ENCODE measurements at places on chromosomes 13 and 19.

DNA sequence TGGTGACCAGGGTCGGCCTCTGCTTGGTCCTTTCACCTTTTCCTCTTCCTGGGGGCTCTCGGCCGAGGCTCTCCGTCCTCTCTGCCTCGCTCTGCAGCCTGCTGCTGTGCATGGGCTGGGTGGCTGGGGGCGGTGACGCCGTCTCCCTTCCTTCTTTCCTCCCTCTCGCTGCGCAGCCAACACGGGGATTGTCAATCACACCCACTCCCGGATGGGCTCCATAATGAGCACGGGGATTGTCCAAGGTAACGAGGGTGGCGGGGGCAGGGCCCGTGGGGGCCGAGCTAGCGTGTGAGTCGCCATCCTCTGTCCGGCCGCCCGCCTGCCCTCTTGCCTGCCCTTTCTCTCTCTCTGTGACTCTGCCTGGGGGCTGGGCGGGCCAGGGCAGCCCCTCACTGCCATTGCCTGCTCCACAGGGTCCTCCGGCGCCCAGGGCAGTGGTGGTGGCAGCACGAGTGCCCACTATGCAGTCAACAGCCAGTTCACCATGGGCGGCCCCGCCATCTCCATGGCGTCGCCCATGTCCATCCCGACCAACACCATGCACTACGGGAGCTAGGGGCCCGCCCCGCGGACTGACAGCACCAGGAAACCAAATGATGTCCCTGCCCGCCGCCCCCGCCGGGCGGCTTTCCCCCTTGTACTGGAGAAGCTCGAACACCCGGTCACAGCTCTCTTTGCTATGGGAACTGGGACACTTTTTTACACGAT lies 7.1 kb downstream of the YIPF2 start:
- no peak for DNase-seq

GRCh38 chr13:97192166-97192565 lies 30.0 kb upstream of the MBNL2 start:
- DNase-seq = no peak

- peak; percentile 70 for DNase-seq
Observed at GRCh38 chr19:6412447-6413091, 12.0 kb downstream of the KHSRP start.

DNA sequence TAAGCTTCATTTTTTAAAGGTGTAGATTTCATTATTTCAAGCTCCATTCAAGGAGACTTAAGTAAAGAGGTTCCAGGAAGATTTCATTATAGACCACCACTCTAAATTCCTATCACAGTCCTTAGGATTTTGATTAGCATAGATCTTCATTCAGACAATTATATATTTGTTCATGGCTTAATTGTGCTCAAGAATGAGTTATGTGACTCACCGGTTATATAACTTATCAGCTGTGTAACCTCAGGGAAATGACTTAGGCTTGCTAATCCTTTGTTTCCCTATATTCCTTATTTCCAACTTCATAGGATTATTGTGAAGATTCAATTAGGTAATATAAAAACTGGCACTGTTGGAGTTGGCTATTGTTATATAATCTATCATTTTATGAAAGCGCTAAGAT lies 632.8 kb upstream of the SPRY2 start:
- no peak for DNase-seq

GRCh38 chr19:9970481-9970880 lies 34.2 kb upstream of the OLFM2 start:
- DNase-seq = no peak

DNA sequence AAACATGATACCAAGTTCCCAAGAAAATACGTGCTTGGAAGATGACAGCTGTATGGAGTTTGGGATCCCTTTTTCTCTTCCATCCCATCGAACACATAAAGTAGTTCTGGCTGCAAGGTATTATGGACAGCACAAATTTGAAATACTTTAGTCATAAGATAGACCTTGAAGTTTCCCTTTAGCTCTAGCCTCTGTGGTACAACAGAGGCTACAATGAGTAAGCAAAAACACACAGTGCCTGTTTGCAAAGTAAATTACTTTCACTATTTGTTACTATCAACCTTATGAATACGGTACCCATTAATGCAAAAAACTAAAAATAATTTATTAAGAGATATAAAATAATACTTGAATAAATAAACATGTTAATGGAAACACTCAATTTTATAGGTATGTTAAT lies 21.0 kb upstream of the LRCH1 start:
- no peak for DNase-seq

- DNase-seq = no peak
Observed at GRCh38 chr13:50437252-50437651, 406.2 kb downstream of the DLEU7 start.

DNA sequence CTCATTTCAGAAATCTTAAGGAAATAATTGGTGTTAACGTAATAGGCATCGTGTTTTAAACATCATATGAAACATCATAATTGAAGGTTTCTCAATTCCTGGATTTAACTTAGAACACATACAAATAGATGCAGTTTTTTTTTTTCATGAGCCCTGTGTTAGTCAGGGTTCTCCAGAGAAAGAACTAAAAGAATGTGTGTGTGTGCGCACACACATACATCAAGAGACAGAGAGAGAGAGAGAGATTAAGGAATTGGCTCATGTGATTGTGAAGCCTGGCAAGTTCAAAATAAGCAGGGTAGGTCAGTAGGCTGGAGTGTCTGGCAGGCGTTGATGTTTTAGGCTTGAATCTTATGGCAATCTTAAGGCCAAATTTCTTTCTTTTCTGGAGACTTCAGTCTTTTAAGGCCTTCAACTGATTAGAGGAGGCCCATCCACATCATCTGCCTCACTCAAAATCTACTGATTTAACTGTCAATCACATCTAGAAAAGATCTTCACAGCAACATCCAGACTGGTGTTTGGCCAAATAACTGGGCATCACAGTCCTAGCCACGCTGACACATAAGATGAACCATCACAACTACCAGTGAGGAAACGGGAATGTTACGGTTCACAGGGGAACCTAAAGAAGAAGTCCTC lies 25.2 kb downstream of the SPATA13 start:
- DNase-seq = no peak

GRCh38 chr13:30850204-30850866 lies 55.7 kb upstream of the MEDAG start:
- no peak for DNase-seq

- DNase-seq = no peak
Observed at GRCh38 chr19:3407556-3408516, 41.5 kb downstream of the NFIC start.

GRCh38 chr13:81393721-81394120 lies 1052.8 kb upstream of the SPRY2 start:
- no peak for DNase-seq

- no peak for DNase-seq
Observed at GRCh38 chr19:2054763-2055162, 3.7 kb upstream of the MKNK2 start.

DNA sequence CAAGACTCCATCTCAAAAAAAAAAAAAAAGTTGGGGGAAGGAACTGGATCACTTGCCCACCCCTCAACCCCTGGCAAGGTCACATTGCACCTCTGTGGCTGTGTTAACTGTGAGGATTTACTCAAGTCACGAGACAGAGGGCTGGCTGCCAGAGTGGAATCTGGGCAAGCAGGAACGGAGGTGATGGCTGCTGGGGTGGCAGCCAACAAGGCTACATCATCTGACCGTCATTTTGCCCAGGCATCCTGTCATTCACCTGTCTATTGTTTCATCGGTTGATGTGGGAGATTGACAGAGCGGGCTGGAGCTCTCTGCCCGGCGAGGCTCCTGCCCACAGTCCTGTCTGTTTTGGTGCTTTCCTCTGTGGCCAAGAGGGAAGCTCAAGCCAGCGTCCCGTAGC lies 75.7 kb downstream of the DPF1 start:
- no peak for DNase-seq

GRCh38 chr13:65881561-65882155 lies 1348.5 kb downstream of the PCDH9 start:
- DNase-seq = no peak

GRCh38 chr13:22028831-22029230 lies 358.0 kb downstream of the FGF9 start:
- DNase-seq = no peak

GRCh38 chr13:99279637-99280036 lies 21.5 kb upstream of the GPR18 start:
- no peak for DNase-seq

- DNase-seq = no peak
Observed at GRCh38 chr19:17079710-17080439, 4.3 kb downstream of the MYO9B start.

DNA sequence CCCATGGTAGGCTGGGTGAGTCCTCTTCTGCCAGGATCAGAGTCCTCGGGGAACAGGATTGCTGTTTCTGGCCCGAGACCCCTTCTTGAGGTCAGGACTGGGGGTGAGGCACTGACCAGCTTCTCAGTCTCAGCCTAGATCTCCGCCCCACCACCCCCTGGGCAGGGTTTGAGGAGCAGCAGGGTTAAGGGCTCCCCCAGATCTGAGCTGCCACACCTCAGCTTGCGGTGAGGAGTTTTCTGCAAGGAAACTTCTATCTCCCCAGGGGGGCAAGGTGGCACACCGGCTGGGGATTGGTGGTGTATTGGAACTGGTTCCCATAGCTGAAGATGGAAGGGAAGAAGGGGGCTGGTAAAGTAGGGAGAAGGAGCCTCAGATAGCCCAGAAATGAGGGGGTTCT lies 19.5 kb downstream of the CHST8 start:
- no peak for DNase-seq

DNA sequence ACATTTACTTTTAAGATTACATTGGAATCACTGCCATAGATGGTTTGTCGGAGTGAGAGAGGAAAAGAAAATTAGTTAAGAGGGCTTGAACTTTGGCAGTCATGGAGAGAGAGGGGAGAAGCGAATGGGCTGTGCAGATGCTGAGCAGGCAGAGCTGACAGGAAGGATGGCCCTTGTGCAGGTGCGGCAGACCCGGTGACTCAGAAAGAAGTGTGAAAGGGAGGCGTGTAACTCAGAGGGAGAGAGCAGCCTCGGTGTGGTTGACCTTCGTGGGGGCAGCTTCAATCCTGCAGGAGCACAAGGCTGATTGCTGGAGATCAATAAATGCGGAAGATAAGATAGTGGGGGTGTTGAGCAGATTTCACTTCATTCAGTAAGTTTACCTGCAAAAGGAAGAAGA lies 76.9 kb downstream of the TNFSF13B start:
- no peak for DNase-seq

DNA sequence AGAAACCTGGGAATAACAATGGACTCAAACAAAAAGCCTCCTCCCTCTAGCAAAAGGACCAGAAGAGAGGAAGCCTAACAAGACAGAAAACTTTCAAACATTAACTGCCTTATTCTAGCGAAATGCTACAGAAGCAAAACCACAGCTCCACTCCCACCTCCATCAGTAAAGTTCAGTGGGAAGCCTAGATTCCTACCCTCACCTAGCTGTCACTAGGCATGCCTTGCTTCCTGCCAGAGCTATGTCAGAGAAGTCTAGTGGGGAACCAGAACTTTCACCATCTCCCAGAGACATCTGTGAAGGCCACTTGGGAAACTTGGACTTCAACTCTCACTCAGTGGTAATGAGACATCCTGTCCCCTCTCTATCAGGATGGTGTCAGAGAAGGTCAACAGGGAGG lies 37.1 kb downstream of the DPY19L3 start:
- no peak for DNase-seq

DNA sequence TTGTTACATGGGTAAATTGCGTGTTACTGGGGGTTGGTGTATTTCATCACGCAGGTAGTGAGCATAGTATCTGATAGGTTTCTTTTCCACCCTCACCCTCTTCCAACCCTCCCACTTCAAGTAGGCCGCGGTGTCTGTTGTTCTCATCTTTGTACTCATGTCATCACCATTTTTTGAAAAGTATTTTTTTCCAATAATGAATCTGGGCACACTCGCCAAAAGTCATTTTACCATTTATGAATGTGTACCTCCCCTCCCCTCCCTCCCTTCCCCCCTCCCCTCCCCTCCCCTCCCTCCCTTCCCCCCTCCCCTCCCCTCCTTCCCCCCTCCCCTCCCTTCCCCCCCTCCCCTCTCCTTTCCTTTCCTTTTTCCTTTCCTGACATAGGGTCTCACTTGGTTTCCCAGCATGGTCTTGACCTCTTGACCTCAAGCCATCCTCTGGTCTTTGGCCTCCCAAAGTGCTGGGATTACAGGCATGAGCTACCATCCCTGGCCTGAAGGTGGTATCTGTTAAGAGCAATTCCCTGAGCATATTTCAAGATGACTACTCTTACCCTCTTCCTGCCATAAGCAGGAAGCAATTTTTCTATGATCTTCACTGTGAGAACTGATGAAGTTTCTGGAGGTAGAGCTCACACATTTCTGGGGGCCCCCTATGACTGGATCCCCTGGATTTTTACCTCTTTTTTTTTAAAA lies 15.7 kb downstream of the ZNF627 start:
- no peak for DNase-seq

DNA sequence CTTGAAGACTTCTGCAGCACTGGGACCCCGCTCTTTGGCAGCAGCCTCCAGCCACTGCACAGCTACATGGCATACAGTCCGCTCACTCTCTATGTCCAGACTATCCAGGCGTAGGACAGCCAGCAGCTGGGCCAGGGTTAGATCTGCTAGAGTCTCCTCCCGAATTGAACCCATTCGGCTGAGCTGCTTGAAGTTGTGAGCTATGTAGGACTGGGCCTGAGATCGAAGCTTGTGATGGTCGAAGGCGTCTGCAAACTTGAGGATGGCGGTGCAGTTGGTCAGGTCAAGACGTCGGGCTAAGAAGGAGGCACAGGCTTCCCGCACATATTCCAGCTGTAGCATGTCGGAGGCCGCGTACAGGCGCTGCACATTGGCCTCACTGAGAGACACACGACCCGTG lies 900 bp downstream of the KBTBD7 start:
- no peak for DNase-seq

GRCh38 chr19:15358918-15359317 lies 20.7 kb downstream of the AKAP8 start:
- DNase-seq = no peak

DNA sequence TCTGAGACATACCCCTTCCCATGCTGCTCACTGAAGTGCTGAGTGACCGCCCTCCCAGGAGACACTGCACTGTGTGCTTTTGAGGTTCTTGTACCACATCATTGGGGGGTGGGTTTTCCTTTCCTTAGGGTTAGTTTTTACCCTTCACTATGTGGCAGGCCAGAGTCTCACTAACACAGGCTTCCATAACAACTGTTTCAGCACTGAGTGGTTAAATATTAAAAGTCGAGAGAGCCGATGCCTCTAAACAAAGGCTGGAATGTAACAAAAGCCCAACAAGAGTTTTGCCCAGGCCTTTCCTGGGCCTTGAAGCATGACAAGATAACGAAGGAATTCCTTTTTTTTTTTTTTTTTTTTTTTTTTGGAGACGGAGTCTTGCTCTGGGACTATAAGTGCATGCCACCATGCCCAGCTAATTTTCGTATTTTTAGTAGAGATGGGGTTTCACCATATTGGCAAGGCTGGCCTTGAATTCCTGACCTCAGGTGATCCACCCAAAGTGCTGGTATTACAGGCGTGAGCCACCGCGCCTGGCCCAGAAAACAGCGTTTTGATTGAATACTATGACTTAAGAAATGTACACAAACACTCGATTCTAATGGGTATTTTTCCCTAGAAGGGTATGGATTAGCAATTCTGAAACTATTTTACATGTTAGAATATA lies 46.5 kb downstream of the ZNF823 start:
- DNase-seq = no peak

- no peak for DNase-seq
Observed at GRCh38 chr13:76758738-76759137, 127.5 kb downstream of the KCTD12 start.

Data from HAP-1 (cell line).